ENCODE measurements at places on chromosomes 6 and 20. TPM values are rescaled to one million over a fixed set of nuclear protein-coding genes. Genes with fewer than 3 reads are reported as not detected.

GRCh38 chr6:134368670-134369069 is 50.8 kb upstream of the SGK1 start:
- no peak for DNase-seq

GRCh38 chr6:1130709-1131108 is 181.2 kb upstream of the FOXQ1 start:
- no peak for DNase-seq

DNA sequence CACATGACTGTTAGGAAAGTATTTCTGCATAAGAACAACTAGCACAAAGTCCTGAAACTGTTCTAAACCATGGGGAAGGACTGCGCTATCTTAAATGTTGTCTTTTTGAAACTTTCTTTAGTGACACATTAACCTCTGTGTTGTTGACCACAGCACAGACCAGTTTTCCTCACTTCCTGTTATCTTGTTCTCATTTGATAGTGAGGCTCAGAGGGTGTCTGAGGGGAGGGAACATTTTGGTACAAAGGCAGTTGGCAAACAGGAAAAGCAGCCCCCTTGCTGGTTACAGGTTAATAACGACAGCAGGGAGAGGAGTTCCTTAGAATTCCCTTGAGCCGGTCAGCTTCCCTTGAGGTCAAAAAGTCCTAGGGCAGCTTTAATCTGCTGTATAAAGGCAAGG is 143.5 kb upstream of the BMP2 start:
- peak; percentile 14 for DNase-seq

- no peak for DNase-seq
These were observed at the start of gene HMGCLL1 for GRCh38 chr6:55578537-55579363. Gene HMGCLL1, minus strand, starts transcription at chr6:55579192. Its CDS starts 137 bp downstream, at chr6:55579055.

DNA sequence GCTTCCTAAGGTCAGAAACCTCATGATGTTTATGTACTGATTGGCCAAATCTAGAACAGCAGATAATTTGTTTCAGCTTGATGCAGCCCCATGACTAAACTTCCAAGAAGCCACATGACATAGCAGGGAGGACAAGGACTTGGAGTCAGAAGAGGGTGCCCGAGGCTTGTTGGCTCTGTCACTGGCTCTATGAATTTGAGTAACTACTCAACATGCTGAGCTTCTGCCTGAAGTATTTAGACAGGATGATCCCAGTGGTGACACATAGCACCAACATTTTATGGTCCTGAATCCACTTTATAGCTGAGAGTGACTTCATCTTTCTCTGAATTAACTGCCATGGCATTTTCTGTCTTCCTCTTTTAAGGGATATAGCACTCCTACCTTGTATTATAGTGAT is 13.5 kb upstream of the TBX18 start:
- no peak for DNase-seq

CST1 gene
- total RNA-seq, result 2.3 TPM

ADGRB3 gene
- total RNA-seq, result not detected

CASS4 gene
- total RNA-seq, result not detected

RSPO3 gene
- total RNA-seq, result not detected
